Activated naive CD8-positive, alpha-beta T cell treated with anti-CD3 and anti-CD28 coated beads, Interleukin-2, amount 50 U/mL, for 24 hours (primary cell): ENCODE measurements at places on chromosomes 2 and 18.

- DNase-seq, result no peak
Measured at GRCh38 chr2:44130441-44130840, 38.2 kb upstream of the PPM1B start.

- no peak for DNase-seq
Measured at GRCh38 chr2:45844796-45845457, 193.5 kb downstream of the PRKCE start.

- DNase-seq, result peak; percentile 61
Measured at GRCh38 chr2:190791347-190791975, 89.2 kb upstream of the GLS start.

DNA sequence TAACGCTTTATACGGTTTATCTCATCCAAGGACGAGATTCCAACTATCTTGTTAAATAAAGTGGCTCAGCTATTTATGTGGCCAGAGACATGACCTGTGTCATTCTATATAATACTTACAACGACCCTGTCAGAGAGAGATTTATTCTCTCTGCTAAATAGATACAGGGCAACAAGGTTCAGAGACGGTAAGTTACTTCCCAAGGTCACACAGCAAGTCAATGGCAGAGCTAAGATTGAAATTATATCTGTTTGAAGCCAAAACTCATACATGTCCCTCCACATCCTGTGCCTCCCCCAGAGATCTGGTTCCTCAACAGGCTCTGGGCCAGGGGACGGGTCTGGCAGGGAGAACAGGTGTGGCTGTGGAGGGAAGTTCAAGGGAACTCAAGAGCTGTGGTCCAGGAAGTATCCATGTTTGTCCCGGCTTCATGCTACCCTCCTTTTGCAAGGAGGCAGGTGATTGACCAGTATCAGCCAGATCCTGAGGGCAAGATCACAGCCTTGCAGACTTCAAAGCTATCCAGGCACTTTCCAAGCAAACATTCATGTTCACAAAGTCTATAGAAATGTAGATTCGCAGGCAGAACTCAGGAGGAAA, 99.8 kb downstream of the CAPN13 start:
- DNase-seq, result no peak

- no peak for DNase-seq
Measured at GRCh38 chr2:127598711-127599110, 47.2 kb upstream of the GPR17 start.

DNA sequence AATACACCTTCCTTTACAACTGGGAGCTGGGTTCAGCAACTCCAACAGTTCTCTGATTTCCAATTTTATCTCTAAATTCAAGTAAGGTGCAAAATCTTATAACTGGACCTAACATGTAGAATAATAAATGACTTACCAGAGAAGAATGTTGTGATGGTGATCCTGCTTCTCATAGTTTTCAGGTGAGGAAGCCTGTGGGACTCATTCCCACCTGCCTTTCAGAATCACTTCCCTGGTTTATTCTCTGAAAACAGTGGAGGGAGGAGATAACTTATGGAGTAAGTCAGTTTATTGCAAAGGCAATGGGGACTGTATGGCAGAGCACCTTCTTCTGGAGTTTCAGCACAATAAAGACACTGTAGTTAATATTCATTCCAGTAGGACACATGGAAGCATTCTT, 1188.2 kb upstream of the FAM98A start:
- DNase-seq, result no peak

DNA sequence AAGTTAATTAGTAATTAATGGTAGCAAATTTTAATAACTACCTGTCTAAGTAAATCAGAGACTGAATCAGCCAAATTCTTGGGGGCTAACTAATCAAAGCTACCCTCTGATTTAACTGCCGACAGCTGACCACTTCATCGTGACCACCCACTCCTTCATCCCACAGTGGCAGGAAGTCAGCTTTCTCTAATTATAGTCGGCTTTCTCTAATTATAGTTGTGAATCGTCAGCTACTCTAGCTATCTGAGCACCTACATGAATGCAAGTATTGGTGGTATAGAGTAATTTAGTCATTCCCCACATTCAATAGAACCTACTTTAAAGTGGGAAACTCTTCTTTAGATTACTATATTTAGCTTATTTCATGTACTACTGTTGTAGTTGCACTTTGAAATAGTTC, 185.5 kb downstream of the PTGR3 start:
- DNase-seq, result no peak

DNA sequence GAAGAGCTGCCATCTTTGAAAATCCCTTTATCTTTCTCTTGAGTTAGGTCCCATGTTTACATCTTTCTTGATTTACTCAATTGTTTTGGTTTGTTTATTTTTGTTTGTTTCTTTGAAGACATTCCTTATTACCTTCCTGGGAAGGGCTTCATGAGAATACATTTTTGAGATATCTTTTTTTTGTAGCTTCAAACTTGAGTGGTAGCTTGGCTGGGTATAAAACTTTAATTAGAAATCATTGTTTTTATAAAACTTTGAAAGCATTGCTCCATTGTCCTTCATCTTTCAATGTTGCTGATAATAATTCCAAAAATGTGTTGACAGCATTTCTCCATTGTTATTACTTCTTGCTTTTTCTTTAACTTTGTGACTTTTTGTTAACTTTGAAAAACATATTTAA, 145.9 kb upstream of the RBMS1 start:
- no peak for DNase-seq

DNA sequence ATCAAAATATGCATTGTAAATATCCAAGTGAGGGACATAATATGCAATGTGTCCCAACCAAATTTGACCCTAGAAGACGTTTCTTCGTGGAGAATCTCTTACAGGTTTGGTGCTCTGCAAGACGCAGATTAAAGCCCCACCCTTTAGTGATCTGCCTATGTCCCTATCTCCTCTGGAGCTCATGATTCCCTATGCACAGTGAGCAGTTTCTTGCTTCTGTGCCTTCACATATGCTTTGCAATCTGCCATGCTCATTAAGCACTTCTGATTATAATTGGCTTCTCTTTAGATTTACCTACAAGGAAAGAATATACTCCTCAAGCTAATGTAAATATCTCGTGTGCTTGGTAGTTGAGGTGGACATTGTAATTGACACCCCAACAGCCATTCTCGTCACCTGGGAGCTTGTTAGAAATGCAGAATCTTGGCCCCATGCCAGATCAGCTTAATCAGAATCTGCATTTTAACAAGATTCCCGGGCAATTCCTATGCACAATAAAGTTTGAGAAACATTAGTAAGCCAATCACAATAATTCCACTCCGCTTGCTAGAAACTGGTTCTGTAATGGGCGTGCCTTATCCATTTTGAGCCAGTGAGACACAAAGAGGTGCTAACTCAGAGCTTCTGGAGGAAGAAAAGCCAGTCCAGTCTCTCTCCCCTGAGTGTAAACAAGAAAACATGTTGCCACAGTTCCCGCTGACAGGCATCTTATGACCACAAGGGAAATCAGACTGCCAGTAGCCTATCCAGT, 2.8 kb upstream of the PUM2 start:
- no peak for DNase-seq

DNA sequence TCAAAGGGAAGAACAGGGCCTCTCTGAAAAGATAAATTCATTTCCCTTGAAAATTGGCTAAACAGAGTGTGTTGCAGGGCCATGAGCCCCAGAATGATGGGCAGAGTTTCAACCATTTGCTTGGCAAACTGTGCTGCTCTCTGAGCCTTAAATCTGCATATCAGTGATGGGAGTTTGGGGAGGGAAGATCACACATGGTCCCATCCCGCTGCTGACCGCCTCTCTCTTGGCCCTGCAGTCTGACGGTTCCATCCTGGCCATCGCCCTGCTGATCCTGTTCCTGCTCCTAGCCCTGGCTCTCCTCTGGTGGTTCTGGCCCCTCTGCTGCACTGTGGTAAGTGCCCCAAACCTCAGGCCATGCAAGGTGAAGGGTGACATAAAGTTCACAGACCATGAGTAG, 139.0 kb downstream of the ANTXR1 start:
- DNase-seq, result no peak

DNA sequence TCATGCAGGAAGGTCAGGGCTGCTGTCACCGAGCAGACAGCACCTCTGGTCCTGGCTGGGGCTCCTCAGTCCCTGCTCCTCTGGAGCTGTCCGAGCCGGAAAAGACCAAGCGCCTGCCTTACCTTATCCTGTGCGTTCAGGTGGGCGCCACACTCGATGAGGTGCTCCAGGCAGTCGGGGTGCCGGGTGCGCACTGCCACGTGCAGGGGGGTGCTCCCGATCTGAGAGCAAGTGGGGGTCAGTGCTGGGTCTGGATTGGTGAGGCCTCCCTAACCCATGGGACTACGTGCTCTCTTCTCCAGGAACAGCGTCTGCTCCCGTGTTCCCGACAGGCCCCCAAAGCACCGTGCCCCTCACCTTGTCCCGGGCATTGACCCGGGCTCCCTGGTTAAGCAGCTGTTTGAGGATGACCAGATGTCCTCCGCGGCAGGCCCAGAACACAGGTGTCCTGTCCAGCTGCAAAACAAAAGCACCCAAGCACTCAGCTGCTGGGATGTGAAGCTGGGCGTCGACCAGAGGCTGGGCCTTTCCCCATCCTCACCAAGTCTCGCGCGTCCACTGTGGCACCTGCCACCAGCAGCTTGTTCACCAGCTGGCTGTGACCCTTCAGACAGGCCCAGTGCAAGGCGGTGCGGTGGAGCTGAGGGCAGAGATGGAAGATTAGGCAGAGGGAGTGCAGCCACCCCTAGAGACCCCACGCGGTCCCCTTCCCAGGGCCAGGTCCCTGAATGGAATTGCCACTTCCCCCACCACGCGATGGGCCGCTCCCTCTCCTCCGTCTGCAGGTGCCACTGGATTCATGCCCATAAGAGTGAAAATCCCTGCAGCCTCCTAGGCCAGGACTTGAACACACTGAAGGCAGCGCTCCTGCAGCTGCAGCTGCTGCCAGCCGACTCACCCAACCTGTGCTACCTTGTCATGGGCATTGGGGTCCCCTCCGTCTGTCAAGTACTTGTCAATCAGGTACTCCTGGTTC, 3.7 kb downstream of the ANKRD23 start:
- no peak for DNase-seq

DNA sequence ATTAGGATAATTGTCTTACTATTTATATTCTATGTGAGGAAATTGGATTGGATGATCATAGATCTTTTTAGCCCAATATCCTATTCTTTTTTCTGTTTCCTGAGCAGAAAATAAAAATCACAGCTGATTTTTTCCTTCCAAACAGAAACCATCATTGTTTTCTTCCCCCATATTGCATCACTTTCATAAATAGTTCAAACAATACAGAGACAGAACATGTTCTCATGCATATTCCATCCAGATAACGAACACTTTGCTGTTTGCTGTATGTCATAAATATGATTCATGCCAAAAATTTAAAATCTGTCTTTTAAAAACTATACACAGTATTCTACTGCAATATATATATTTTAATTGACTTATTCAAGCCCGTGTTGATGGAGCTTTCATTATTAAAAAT, 22.0 kb upstream of the RALBP1 start:
- no peak for DNase-seq

- no peak for DNase-seq
Measured at GRCh38 chr2:5521461-5521860, 170.7 kb upstream of the SOX11 start.

- no peak for DNase-seq
Measured at GRCh38 chr2:194203898-194204297, 1453.1 kb upstream of the SLC39A10 start.

- DNase-seq, result no peak
Measured at GRCh38 chr2:22855761-22856184, 529.2 kb upstream of the KLHL29 start.
